ENCODE measurements at places on chromosomes 6 and 20.

- DNase-seq: no peak
Measured at GRCh38 chr6:150537491-150537890, 62.2 kb upstream of the PLEKHG1 start.

DNA sequence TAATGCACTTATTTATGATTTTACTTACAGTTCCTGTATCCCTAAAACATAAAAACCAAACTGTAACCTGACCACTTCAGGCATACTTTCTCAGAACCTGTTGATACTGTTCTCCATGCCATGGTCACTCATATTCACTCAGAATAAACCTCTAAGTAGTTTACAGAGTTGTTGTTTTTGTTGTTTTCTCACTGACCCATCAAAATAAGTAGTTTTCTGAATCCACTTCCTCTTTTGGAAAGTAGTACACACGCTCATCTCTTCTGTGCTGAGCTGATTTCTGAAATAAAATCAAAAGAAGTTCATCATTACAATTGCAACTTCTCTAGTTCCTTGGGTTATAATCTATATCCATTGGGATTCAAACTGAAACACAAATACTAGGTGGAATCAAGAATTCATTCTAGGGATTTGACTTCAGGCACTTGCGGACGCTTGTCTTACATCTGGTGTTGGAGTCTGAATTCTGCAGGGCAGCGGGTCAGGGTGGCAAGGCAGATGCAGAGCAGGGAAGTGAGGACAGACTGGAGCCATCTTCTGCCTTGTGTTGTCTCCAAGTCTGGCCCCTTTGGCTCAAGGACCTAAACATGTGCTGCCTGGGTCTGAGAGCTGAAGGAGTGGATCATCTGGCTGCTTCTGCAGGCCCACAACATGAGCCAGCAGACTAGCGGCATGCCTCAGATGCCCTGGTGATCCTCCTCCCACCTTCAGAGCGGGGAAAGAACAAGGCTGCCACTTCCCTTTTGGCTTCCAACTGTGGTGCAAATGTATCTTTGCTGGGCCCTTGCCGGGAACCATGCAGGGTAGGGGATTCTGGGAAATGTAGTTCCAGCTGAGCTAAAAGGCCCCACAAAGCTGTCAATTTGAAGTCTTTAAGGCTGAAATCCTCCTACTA is 167.9 kb upstream of the MYLIP start:
- no peak for DNase-seq

DNA sequence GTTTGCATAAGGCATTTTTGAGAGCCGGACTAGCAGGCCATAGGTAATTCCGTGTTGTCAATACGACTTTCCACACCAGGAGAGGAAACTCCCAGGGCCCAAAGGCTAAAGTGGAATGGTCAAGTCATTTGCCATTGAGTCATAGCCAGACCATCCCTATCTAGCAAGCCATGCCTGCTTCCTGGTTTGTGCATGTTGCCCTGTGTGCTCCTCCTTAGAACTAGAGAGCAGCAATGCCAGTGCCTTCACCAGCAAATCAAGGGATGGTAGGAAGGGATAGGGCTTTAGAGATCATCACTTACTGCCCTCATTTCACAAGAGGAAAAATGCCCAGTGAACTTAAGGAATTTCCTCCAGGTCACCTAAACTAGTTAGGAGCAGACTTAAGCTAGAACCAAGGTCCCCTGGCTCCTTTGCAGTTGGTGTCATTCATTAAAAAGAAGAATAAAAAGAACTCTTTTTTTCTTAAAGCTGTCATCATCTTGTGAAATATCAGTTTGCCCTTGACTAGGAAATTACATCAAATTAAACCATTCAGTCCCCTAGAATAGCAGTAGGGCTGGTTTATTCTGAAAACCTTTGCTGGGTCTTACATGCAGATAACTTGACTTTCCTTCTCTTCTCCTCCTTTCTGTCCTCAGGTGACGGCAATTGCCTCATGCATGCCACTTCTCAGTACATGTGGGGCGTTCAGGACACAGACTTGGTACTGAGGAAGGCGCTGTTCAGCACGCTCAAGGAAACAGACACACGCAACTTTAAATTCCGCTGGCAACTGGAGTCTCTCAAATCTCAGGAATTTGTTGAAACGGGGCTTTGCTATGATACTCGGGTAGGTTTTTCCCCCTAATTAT is 7.4 kb downstream of the TNFAIP3 start:
- no peak for DNase-seq

DNA sequence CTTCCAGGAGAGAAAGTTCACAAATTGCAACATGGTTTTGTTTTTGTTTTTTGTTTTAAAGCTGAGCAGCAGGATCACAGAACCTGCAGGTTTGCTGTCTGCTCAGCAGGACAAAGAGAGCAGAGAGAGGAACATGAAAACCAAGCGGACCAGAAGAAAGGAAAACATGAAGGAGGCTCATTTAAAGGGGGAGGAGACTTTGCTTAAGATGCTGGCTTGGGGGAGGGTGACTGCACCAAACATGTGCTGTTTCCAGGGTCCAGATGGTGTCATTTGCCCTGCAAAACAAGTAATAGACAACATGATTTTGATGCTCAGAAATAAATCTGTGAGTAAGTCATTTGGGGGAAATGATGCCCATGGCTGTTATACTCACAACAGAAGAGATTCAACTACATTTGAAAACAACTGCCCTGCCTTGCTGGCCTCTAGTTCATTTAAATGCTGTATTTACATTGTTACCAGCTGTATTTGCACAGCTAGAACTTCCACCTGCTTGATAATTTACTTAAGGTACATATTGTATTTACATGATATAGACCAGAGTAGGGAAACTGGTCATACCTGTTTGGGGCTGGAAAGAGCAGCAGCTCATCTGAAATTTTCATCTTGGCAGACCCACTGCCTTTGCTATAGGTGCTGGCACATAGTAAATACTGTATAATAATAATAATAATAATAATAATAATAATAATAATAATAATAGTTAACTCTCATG is 32.2 kb upstream of the CHD6 start:
- no peak for DNase-seq

DNA sequence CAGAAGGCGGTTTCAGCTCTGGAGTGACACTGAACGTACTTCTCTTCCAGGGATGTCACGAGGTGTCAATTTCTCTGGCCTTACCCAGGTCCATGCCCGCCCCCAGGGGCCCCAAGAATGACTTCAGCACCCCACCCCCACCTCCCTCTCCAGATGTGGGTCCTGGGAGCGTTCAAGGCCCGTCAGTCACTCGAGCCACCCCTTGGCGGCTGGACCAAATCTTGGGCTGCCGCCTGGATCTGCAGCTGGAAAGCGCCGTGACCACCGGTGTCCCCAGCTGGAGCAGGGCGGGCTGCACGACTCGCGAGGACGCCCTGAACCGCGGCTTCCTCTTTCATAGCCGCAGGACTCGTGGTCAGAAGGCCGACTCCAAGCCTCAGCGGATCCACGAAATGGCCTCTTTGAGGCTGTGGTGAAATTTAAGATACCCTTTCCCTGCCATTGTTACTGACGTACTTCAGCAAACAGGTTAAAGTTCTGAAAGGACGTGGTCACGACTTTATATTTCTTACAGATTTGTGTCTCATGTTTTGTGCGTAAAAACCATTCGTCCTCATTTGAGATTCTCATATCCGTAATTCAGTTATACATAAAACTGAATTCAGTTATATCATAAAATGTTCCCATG is 29.3 kb downstream of the TRIM38 start:
- peak; percentile 30 for DNase-seq

DNA sequence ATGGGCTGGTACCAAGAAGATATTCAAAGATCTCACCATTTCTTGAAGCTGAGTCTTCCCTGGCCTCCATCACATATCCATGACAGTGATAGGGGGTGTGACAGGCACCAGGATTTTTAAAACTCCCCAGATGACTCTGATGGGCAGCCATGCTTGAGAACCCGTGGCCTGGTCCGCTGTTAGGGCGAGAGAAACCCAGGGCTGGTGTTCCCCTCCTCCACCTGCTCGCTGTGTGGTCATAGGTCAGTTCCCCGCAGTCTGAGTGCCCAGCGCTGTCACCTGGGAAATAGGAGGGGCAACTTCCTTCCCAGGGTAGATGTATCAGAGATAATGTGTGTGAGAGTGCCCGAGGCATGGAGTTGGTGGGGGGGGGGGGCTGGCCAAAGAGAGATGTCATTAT is 50.9 kb downstream of the TMEM242 start:
- no peak for DNase-seq

DNA sequence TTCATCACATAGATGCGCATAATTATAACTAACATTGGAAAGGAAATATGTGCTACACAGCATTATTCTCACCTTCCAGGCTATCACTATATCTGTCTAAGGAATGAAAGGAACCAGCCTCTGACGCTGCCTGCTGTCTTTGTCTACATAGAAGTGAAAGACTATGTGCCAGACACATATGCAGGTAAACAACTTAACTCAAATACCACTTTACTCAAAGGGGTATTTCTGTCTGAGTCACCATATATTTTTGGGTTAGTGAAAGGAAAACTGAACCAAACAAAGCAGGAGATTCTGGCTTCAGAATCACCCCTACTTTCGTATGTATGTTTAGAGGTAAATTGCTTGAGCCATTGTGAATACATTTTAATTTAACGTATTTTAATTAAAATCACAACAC is 328.6 kb upstream of the PLCB4 start:
- no peak for DNase-seq

- DNase-seq: no peak
Measured at GRCh38 chr20:63165356-63166192, 50.4 kb downstream of the YTHDF1 start.

- DNase-seq: no peak
Measured at GRCh38 chr20:25148982-25149846, 46.3 kb upstream of the ENTPD6 start.

- DNase-seq: peak; percentile 18
Measured at GRCh38 chr6:710601-711571, 17.9 kb upstream of the EXOC2 start.

DNA sequence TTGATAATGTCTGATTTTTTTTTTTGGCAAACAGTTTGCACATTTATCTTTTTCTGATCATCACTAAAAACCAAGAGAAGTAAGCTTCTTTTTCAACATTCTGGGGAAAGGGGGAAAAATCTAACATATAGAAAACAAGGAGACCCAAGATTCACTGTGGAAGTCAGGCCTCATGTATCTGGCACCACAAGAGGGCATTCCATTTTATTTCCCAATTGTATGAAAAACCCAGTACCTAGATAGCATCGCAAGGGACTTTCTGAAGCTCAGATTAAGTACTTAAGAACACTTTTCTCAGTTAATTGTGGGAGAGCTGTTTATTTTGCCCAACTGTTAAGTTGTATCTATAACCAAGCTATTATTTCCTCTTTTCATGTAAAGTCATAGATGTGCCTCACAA is 152.9 kb downstream of the KLHL32 start:
- no peak for DNase-seq

DNA sequence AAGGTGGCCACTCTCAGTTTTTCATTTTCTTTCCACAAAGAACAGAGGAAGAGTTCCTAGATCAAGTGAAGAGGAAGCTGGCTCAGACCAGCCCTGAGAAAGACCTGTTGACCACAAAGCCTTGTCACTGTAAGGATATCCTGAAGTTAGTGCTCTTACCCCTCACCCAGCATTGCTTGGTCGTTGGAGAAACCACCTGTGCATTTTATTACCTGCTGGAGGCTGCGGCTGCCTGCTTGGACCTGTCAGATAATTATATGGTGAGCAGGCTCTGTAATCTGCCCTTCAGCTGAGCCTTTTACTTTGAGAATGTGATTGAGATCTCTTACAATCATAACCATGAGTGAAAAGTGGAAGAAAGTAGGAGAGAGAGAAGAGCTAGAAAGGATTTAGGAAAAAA is 21.9 kb downstream of the TREML1 start:
- DNase-seq: no peak

DNA sequence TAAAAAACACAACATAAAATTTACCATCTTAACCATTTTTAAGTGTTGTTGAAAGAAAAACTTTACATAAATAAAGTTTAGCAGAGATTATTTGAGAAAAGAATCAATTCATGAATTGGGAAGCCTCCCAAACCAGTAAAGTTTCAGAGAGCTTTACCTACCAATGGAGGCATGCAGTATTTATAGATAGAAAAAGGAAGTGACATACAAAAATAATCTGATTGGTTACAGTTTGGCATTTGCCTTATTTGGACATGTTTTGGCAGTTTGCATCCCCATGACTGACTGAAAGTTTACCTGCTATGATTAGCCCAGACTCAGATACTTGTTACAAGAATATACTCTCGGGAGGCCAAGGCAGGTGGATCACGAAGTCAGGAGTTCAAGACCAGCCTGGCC is 3.7 kb upstream of the CMTR1 start:
- DNase-seq: no peak

DNA sequence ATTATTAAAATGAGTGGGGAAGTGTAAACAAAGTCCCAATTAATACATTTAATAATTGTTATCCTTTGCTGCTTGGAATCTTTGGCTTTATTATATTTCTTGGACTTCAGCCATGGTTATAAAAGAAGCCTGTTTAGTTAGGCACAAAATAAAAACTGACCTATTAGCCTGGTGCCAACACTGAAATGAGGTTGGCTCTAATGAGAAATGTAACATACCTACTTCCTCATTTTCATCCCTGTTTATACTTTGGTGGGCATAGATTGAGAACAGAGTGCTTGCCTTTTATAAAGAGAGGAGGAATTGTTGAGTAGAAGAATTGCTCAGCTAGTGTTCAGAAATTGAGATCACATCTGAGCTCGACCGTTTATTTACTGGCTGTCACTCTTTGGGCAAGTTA is 471.3 kb downstream of the UTRN start:
- no peak for DNase-seq

GRCh38 chr6:101351173-101351572 is 42.3 kb upstream of the GRIK2 start:
- no peak for DNase-seq

- no peak for DNase-seq
Measured at GRCh38 chr20:20461551-20461950, 93.6 kb downstream of the INSM1 start.

DNA sequence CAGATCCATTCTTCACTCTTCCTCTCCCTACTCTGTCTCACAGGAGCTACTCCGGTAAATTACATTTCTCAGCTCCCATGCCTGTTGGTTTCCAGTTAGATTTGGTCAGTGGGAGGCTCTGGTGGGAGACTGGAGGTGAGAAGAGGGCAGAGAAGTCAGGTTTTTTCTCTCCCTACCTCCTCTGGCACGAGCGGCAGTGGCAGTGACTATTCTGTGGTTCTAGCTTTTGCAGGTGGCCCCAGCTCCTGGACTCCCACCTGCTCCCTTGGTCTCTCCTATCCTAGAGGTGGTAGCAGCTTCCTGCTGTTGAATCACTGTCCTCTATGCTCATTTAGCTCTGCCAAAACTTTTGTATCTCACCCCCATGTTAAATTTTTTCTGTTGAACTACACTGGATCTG is 17.9 kb downstream of the TLDC2 start:
- no peak for DNase-seq

GRCh38 chr20:13546497-13547131 is 92.1 kb downstream of the TASP1 start:
- peak; percentile 66 for DNase-seq

- DNase-seq: no peak
Measured at GRCh38 chr6:43304361-43304760, 4.3 kb downstream of the CRIP3 start.

GRCh38 chr6:43220439-43220951 is 8.8 kb downstream of the DNPH1 start:
- DNase-seq: no peak

- DNase-seq: no peak
Measured at GRCh38 chr6:92243315-92243714, 1176.0 kb downstream of the EPHA7 start.

- no peak for DNase-seq
Measured at GRCh38 chr6:83914953-83915352, 55.5 kb downstream of the CYB5R4 start.

- no peak for DNase-seq
Measured at GRCh38 chr6:11798096-11798495, 19.5 kb upstream of the ADTRP start.
